Fibroblast of mammary gland (primary cell): ENCODE measurements at places on chromosomes 1 and 21.

- DNase-seq = no peak
These were observed 209.2 kb downstream of the ZNF326 start for GRCh38 chr1:90204023-90204590.

GRCh38 chr1:66506393-66506687 is 27.6 kb upstream of the SGIP1 start:
- DNase-seq = no peak

DNA sequence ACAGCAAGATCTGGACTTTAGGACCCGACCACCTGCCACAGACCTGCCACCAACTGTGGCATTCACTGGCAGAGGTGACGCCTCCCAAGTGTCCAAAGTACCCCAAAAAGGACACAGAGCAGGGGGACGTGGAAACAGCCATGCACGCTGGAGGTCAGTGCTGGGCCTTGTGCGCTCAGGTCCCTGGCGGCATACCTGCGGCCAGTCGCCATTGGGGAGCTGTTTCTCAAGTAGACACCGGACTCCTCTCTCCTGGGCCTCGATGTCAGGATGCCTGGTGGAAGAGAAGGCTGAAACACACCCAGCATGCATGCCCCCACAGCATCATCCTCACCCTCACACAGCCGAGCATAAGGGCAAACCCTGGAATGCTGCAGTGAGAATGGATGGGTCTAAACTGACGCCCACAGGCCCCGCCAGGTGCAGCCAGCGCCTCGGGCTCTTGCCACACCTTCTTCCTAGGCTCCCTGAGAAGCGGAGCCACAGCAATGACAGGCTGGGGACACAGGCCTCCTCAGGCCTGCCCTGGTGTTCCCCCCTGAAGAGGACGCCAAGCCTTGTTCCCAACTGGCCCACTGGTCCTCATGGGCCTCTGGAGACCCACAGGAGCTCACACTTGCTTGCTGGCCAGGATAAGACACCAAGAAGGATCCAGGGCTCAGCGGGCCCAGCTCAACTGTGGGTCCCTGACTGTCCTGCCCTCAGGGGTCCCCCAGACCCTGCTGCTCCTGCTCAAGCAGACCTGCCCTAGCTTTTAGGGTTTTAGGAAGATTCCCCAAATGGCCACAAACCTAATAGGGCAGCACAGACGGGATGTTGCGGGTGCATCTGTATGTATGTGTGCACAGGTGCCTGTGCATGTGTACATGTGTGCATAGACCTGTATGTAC is 7.7 kb upstream of the SPATC1L start:
- DNase-seq = no peak

GRCh38 chr1:167219194-167219593 is 1.5 kb upstream of the POU2F1 start:
- DNase-seq = no peak

GRCh38 chr1:155166471-155167165 is 6.5 kb downstream of the KRTCAP2 start:
- no peak for DNase-seq

- no peak for DNase-seq
These were observed 43.1 kb downstream of the RPL5 start for GRCh38 chr1:92874987-92875386.

GRCh38 chr1:30844631-30845030 is 63.9 kb downstream of the SDC3 start:
- no peak for DNase-seq

- DNase-seq = no peak
These were observed 99.5 kb downstream of the TGFB2 start for GRCh38 chr1:218444588-218444987.

- no peak for DNase-seq
These were observed 51.2 kb downstream of the IL23R start for GRCh38 chr1:67217417-67217816.

DNA sequence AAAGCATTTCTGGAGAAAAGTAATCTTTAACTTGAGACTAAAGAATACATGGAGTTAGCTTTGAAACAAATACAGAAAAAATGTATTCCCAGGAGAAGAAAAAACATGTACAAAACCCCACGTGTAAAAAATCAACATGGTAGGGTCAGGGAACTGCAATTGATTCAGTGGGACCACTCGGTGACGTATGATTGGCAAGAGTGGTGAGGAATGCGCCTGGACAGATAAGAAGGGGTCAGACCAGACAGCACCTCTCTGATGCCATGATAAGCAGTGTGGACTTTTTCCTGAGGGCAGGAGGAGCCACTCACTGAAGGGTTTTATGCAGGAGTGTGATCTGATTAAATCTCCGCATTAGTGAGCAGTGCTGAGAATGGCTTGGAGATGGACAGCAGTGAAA is 142.5 kb downstream of the DAB1 start:
- no peak for DNase-seq

DNA sequence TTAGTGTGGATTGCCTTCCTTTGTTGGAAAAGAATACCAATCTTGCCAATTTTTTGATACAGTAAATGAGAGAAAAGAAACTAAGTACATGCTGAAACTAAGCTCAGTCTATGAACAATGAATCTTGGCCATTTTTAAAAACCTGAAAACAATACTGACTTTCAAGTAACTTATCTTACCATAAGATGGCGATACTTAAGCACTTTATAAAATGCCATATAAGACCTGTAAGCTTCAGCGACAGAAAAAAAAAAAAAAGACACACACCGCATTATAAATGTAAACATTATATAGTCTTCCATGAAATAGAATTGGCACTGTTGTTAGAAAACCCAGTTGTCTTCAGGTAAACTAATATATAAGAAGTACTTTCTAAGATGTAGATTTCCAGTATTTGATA is 3.0 kb downstream of the OLFM3 start:
- peak; percentile 0 for DNase-seq

GRCh38 chr1:21045351-21045750 is 131.3 kb downstream of the EIF4G3 start:
- DNase-seq = peak; percentile 28

GRCh38 chr1:1318131-1318652 is 6.3 kb downstream of the INTS11 start:
- peak; percentile 97 for DNase-seq

DNA sequence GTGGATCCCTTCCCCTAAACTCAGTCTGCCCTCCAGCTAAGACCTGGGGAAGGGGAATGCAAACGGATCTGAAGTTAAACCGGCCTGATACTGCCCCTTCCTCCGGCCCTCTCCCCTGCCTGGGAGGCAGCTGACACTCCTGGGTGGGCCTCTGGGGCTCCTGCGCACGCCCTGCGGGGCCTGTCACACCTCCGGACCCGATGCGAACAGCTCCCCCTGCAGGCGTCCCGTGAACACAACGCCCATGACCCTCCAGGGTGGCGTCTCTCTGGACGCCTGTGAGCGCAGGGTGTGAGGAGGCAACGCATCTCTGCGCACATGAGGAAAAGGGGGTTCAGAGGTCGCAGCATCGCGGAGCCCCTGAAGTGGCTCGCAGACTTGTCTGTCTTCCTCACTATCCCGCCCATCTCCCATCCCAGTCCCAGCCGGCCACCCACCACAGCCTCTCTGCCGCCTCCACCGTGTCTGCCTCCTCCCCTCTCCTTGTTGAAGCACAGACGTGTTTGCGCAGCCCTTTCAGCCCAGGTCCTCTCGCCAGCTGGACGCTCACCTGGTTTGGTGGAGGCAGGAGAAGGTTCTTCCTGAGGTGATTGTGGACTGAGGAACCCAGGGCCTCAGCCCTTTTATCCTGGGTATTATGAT is 421 bp upstream of the LCE3A start:
- no peak for DNase-seq

- peak; percentile 69 for DNase-seq
These were observed 118.2 kb downstream of the RIPK4 start for GRCh38 chr21:41648591-41649031.

DNA sequence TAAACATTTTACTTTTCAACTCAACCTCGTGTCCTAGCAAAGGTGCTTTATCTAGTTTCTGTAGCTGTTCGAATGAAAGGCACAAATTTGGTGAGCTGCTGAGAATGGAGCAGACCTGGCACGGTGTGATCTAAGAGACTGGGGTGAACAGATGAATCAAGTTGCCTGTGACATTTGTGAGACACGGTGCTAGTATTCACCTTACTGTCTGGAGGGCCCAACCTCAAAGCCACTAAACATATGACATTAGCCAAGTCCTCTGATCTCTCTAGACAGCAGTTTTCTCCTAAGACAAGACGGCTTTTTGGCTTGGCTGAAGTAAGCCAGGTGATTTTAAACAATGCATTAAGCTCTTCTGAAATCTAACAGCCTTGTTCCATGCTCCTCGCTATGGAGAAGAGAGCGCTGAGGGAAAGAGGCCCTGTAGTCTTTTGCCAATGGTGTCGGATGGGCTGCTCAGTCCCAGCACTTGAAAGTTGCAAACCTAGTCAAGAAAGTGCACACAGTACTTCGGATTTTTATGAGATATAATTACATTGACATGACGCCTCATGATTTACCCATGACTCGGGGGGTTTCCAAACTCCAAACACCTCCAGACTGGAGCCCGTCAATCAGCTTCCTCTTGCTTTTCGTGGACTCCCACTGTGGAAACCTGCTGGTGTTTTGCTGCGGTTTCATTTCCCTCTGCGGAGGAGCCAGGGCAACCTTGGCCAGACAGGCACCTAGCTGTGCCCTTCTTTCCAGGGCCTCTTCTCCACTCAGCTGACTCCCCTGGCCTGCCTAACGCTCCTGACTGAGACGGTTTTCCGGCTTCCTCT is 794 bp upstream of the TOR3A start:
- DNase-seq = no peak

DNA sequence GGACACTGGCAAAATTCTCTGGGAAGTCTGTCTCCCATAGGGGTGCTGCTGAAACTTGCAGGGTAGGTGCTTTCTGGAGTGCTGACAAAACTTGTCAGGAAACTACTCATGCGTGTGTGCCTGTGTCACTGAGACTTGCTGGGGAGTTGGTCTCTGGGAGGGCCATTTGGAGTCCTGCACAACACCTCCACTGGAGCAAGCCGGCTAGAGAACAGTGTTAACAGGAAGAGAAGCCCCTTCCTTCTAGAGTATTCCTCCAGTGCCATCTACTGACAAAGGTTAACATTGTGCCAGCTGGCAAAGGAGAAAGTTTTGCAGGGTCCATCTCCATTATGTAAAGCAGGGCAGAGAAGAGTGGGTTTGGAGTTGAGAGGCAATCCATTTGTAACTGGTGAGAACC is 30.0 kb downstream of the ZMYM4 start:
- peak; percentile 50 for DNase-seq

GRCh38 chr1:228083871-228084278 is 1.4 kb downstream of the ARF1 start:
- no peak for DNase-seq

- no peak for DNase-seq
These were observed 27.6 kb downstream of the S100A10 start for GRCh38 chr1:151966061-151966460.

GRCh38 chr1:183831311-183831710 is 26.4 kb downstream of the RGL1 start:
- DNase-seq = no peak

GRCh38 chr1:39800471-39800835 is 11.8 kb upstream of the BMP8B start:
- DNase-seq = no peak

GRCh38 chr1:205335692-205336091 is 14.1 kb upstream of the NUAK2 start:
- DNase-seq = peak; percentile 68

- DNase-seq = no peak
These were observed 50.7 kb downstream of the YARS1 start for GRCh38 chr1:32766328-32766972.

DNA sequence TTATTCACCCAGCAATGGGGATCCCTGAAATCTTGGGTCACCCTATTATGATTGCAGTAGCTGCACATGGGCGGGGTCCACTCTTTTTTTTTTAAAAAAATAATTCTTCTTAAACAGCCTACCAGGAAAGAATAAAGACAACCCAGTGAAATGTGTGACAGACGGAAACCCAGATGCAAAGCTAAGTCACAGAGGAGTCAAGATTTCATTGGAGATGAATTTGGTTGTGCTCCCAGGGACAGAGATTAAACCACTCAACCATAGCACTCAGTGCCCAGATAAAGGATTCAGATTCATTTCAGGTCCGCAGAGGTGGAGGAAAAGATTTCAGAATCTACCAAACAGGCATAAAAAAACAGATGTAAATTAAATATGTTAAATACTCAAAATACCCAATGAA is 583.5 kb upstream of the ZP4 start:
- no peak for DNase-seq

DNA sequence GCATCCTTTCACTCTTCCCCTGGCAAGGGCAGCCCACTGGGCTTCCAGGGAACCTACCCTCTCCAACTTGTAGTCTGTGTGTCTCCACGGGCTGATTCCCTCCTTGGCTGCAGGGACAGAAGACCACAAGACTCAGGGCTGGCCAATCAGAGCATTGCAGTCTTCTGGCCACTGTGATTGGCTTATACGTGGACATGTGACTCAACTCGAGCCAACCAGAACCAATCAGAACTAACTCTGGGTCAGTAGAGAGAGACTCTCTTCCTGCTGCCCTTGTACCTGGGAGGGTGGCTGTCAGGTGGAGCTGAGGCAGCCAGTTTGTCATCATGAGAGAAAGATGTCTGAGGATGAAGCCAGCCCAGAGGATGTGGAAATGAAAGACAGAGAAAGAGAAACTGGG is 64.0 kb downstream of the DHRS3 start:
- DNase-seq = peak; percentile 17

DNA sequence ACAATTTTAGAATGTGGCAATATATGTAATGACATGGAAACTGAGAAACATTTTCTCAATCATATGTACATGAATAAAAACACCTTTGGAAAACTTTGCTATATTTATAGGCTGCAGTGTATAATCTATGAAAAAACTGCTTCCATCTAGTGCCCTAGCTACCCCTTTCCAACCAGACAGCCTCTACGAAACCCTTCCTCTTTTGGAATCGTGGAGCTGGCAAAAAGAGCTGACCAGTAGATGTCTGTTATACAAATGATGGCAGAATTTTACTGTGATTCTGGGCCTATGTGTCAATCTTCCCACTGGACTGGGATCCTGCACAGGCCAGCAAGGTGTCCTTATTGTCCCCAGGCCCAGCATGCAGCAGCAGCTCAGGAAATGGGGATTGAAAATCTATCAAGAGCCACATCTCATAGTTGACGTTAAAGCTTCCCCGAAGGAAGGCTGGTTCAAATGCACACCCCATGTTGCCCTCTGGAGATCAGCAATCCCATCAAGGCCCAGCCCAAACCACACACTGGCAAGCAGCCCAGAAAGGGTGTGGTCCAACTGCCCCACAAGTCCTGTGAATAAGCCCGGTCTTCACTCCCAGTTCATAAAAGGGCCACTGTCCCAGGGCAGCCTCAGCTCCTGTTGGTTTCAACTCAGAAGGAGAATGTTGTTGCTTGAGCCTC is 8.8 kb upstream of the FAM20B start:
- peak; percentile 94 for DNase-seq

GRCh38 chr21:34881421-34881820 is 167.7 kb downstream of the RUNX1 start:
- DNase-seq = peak; percentile 45

GRCh38 chr1:54220004-54220811 is 20.2 kb downstream of the MRPL37 start:
- peak; percentile 86 for DNase-seq
